ENCODE measurements at places on chromosomes 4 and X.
A peak's percentile ranks its signal among the peaks of the same experiment; 100 is the strongest.

- H3K4me3 ChIP-seq: no peak overlapping the region
- no peaks in the 10 kb centered on the region for H3K4me1 ChIP-seq
- no peaks in the 10 kb centered on the region for H3K27me3 ChIP-seq
- H3K27ac ChIP-seq: no peak overlapping the region
- no peaks in the 10 kb centered on the region for H3K36me3 ChIP-seq
Measured at GRCh38 chr4:77917075-77917474, 54.4 kb downstream of the MRPL1 start.

GRCh38 chr4:53478671-53479456 lies 101.4 kb downstream of the FIP1L1 start:
- DNase-seq: no peak
- H3K36me3 ChIP-seq: no peaks in the 10 kb centered on the region
- no peaks in the 10 kb centered on the region for H3K4me1 ChIP-seq
- H3K4me3 ChIP-seq: no peak overlapping the region

DNA sequence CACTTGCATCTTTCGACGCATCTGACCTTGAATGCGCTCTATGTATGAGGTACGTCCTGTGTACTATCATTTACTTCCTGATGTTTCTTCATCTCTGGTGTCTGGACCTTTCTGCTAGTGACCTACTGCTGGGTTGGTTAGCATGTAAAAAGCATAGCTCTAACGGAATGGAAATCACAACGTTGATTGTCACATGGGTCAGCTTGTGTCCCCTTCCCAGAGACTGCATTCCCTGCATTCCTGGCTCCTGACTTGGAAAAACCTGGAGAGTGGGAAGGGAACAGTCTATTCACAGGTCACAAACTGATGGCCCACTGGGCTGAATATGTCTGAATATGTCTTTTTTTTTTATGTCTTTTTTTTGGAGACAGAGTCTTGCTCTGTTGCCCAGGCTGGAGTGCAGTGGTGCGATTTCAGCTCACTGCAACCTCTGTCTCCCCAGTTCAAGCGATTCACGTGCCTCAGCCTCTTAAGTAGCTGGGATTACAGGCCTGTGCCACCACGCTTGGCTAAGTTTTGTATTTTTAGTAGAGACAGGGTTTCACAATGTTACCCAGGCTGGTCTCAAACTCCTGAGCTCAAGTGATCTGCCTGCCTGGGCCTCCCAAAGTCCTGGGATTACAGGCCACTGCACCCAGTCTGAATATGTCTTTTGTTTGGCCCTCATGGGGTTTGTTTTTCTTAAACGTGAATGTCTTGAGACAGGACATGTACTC lies 16.3 kb downstream of the LONRF3 start:
- H3K4me1 ChIP-seq: peaks cover 2% of the 10 kb centered on the region
- H3K4me3 ChIP-seq: no peak overlapping the region
- peaks cover 3% of the 10 kb centered on the region for H3K36me3 ChIP-seq
- no peak overlapping the region for H3K27ac ChIP-seq
- no peak for DNase-seq

DNA sequence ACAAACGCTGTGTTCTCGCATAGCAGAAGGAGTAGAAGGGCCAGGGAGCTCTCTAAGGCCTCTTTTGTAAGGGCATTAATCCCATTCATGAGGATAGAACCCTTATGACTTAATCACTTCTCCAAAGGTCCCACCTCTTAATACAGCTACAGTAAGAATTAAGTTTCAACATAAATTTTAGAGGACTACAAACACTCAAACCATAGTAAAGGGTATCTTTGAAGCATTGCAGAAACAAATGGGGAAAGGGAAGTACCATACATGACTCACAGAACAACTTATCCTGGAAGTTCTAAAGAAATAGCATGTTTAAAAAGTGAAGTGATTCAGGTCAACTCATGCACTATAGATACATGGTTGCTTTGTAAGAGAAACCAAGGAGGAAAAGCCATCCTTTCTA lies 680.8 kb downstream of the RPA4 start:
- no peaks in the 10 kb centered on the region for H3K27me3 ChIP-seq
- H3K36me3 ChIP-seq: no peaks in the 10 kb centered on the region
- H3K27ac ChIP-seq: no peak overlapping the region

GRCh38 chr4:22869235-22869634 lies 176.5 kb downstream of the GBA3 start:
- no peaks in the 10 kb centered on the region for H3K4me1 ChIP-seq
- H3K27me3 ChIP-seq: no peaks in the 10 kb centered on the region
- no peak overlapping the region for H3K4me3 ChIP-seq

DNA sequence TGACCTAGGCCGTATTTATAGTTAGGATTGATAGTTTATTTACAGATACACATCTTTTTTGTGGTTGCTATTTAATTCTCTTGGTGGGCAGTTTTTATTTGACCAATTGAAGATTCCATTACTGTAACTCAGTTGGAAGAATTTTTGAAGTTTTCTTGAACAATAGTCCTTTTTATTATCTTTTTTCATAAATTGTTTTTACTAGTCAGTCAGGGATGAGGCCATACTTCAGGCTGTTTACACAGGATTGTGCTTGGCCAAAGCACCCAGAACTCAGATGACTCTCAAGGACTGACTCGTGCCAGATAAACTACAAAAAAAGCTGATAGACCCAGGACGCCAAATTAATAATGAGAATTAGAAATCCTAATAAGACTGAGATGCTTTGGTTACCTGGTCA lies 7.0 kb downstream of the HERC3 start:
- no peaks in the 10 kb centered on the region for H3K27me3 ChIP-seq
- no peak overlapping the region for H3K4me3 ChIP-seq
- H3K4me1 ChIP-seq: peaks cover 7% of the 10 kb centered on the region
- H3K36me3 ChIP-seq: no peaks in the 10 kb centered on the region
- no peak overlapping the region for H3K27ac ChIP-seq

DNA sequence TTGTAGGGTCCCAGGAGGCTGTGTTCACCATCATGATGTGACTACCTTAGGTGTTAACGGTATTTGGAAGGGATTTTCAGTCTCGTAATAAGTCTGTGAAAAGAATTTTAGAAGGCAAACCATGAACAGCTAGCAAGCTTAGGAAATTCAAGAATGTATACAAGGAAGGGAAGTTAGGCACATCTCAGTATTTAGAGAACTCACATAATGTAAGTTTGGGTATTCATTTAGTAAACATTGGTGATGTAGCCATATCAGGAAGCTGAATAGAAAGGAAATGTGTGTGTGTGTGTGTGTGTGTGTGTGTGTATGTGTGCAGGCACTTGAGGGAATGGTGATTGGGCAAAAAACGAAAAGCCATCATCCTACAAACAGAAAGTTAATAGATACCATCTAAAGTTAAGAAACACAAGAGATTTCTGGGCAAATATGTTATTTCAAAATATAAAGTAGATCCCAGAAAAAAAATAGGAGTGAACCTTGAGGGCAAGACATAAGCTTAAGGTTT lies 34.7 kb upstream of the PRKX start:
- no peak overlapping the region for H3K27ac ChIP-seq
- DNase-seq: no peak
- H3K27me3 ChIP-seq: peaks cover 4% of the 10 kb centered on the region
- no peak overlapping the region for H3K4me3 ChIP-seq

DNA sequence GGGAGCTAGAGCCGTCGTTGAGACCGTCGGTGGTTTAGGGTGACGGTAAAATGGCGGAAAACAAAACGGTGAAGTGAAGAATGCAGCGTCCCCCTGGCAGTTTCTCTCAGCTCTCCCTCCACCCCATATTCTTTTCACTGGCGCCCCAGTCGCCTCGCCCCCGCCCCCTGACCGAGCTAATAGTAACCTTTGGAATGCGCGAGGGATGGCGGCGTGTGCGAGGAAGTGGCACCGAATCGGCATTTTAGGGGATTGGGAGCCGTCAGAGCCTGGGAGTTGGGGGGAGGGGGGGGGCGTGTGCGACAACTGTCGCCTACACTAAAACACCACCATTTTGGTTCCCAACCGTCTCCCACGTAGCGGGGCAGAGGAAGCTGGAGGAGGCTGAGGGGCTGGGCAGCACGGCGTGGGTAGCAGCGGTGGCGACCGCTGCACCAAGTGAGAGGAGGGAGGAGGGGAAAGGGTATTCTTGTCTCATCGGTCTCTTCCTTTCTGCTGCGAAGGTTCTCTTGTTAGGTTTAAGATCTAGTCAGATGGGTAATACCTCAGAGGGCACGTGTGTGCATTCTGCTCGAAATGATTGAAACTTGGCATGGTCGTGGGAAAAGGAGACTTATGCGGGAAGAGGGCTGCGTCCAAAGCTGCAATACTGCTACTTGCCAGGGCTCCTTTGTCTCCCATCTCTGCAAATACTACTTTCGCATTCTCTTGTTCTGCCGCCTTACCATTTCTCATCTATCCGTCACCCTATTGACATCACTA lies 840 bp downstream of the ZNF711 start:
- H3K4me3 ChIP-seq: peak overlapping the region; percentile 99
- DNase-seq: peak; percentile 28
- peak overlapping the region; percentile 99 for H3K27ac ChIP-seq

DNA sequence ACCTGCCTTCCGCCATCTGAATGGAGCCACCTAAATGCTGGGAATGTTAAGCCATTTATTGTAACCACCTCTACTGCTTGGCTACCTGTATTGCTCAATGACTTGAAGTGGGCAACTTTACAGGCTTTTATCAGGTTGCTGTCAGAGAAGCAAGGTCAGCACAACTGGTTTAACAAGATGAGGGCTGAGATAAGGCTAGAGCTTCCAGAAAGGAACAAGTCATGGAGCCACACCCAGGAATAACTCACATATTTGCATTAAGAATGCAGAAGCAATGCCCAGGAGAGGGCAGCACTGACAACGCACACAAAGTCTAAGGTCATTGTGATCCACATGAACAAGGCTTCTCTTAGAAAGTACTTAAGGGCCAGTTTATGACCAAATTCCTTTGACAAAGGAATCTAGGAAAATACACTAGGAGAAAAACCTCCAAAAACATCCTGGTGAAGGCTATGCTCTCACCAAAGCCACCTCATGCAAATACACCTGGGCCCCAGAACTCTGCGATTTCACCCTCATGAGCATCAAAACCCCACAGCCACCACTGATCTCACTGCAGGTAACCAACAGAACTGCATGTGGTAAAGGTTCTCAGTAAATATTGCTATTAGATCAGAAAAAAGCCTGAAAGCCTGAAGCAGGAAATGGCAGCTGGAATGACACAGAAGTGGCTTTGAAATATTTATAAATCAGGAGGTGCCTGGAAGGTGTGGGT lies 15.0 kb upstream of the STS start:
- peak; percentile 35 for DNase-seq
- H3K36me3 ChIP-seq: no peaks in the 10 kb centered on the region
- peak overlapping the region; percentile 78 for H3K27ac ChIP-seq
- H3K4me1 ChIP-seq: peaks cover 16% of the 10 kb centered on the region
- H3K27me3 ChIP-seq: no peaks in the 10 kb centered on the region

- H3K36me3 ChIP-seq: no peaks in the 10 kb centered on the region
- no peak overlapping the region for H3K27ac ChIP-seq
- H3K4me1 ChIP-seq: no peaks in the 10 kb centered on the region
Measured at GRCh38 chr4:36665985-36666527, 384.6 kb downstream of the DTHD1 start.

- DNase-seq: no peak
- no peaks in the 10 kb centered on the region for H3K36me3 ChIP-seq
- peaks cover 9% of the 10 kb centered on the region for H3K4me1 ChIP-seq
- no peak overlapping the region for H3K27ac ChIP-seq
Measured at GRCh38 chrX:130841776-130842175, 61.2 kb downstream of the ENOX2 start.

GRCh38 chrX:150063138-150063518 lies 124.8 kb upstream of the EOLA2 start:
- no peak for DNase-seq
- H3K36me3 ChIP-seq: no peaks in the 10 kb centered on the region
- no peaks in the 10 kb centered on the region for H3K4me1 ChIP-seq
- peaks cover 2% of the 10 kb centered on the region for H3K27me3 ChIP-seq
- no peak overlapping the region for H3K4me3 ChIP-seq
- H3K27ac ChIP-seq: no peak overlapping the region

DNA sequence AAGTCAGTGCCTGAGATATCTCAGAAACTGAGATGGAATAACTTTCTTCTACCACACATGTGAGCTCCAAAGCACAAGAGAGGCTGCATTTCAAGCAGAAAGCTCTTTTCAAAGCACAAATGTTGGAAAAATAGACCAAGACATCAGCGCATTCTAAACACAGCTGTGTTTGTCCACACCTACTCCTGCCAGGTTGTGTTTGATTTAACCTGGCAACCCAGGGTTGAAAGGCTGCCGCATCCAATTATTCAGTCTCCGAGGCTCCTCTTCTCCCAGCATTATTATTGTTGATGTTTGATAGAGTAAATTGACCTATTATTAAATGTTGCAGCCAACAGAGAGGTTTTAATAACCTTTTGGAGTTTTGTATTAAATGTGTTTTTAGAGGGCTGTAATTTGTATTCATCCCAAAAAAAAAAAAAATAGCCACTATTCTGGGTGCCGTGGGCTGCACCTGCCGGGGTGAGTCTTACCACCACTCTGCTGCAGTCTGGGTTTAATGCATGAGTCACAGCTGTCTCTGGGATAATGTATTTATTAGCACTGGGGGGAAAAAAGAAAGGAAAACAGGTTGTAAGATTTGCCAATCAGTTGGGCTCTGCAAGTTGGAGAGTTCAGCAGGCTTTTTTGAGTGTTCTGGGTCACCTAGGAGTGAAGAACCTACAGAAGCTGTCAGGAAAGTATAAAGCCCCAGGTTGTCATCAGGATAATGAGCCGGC lies 105.2 kb upstream of the NOCT start:
- H3K4me1 ChIP-seq: peaks cover 11% of the 10 kb centered on the region
- no peak for DNase-seq
- H3K4me3 ChIP-seq: no peak overlapping the region
- H3K27me3 ChIP-seq: no peaks in the 10 kb centered on the region
- H3K36me3 ChIP-seq: no peaks in the 10 kb centered on the region

GRCh38 chr4:38141808-38142500 lies 181.8 kb downstream of the PTTG2 start:
- no peak overlapping the region for H3K4me3 ChIP-seq
- H3K27me3 ChIP-seq: peaks cover 2% of the 10 kb centered on the region
- peaks cover 23% of the 10 kb centered on the region for H3K4me1 ChIP-seq
- peaks cover 9% of the 10 kb centered on the region for H3K36me3 ChIP-seq

GRCh38 chrX:6159468-6159867 lies 69.2 kb downstream of the NLGN4X start:
- DNase-seq: no peak
- peaks cover 2% of the 10 kb centered on the region for H3K4me1 ChIP-seq
- no peaks in the 10 kb centered on the region for H3K27me3 ChIP-seq
- H3K4me3 ChIP-seq: no peak overlapping the region
- no peak overlapping the region for H3K27ac ChIP-seq

GRCh38 chr4:38621028-38621684 lies 42.8 kb upstream of the KLF3 start:
- H3K4me3 ChIP-seq: no peak overlapping the region
- no peaks in the 10 kb centered on the region for H3K27me3 ChIP-seq
- H3K27ac ChIP-seq: no peak overlapping the region
- no peak for DNase-seq
- H3K4me1 ChIP-seq: no peaks in the 10 kb centered on the region

DNA sequence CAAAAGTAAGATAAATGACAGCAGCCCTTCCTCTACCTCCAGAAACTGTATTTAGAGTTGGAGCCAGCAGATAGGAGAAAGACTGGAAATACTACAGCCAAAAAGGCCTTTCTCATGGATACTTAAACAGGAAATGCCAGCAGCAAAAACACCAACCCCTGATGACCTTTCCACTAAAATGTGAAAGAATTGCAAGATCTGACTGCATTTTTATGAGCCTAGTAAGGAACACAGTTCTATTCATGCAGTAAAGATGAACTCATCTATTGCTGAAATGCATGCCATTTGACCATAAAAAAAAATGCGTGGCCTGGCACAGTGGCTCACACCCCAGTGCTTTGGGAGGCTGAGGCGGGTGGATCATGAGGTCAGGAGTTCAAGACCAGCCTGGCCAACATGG lies 19.9 kb downstream of the ABCG2 start:
- DNase-seq: no peak
- no peaks in the 10 kb centered on the region for H3K36me3 ChIP-seq
- H3K4me1 ChIP-seq: no peaks in the 10 kb centered on the region
- no peak overlapping the region for H3K27ac ChIP-seq
- no peaks in the 10 kb centered on the region for H3K27me3 ChIP-seq
- H3K4me3 ChIP-seq: no peak overlapping the region

Measured in glutamatergic neuron (in vitro differentiated cells).